ENCODE measurements at places on chromosomes 13 and 19.

DNA sequence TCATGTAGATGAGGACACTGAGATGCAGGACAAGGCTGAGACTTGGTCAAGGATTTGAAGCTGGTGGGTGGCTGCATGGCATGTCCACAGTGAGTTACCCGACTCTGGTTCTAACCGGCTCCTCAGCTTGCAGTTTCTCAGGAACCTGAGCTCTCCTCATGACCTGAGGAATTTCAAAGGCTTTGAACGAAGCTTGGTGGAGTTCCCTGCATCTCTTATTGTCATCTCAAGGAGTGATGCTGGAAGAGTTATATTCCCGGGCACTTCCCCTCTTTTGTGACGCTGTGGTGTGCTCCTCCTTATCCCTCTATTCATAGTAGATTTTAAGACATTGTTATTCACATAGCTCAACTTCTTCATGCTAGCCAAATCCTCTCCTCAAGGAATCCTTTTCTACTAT is 500.1 kb upstream of the HTR2A start:
- DNase-seq: no peak

DNA sequence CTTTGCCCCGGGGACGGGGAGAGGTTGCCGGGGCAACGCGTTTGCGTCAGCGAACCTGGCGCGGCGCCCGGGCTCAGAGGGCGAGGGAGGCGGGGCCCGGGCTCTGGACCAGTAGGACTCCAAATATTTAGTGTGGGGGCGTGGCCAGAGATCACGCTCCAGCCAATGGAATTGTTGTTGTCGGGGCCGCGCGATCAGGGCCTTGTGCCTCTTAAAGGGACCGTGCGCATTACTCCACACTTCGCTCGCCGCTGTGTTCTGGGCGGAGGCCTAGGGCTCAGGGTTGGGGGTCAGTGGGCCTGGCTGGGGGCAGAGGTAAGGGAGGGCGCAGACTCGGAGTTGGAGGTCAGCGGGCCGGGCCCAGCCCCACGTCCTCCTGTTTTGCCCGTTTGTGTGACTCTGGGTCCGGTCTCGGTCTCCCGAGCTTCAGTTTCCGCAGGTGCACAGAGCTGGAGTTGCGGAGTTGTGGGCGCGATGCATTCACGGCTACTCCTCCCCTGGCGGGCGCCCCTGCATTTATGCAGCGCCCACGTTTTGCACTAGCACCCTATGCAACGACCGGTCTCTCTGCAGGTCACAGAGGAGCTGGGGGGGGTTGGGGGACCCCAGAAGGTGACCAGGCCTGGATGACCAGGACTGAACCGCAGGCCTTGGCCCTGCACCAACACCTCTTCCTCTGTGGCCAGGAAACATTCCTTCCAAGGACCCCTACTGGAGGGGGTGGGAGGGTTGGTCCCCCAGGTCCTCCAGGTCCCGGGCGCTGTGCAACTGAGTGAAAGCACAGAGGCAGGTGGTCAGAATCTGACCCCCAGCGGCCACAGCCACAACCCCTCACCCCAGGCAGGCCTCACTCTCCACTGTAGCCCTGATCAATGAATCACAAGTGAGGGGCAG is 10.7 kb upstream of the MKNK2 start:
- DNase-seq: peak; percentile 99

- DNase-seq: no peak
These were observed 9.5 kb downstream of the SNRNP70 start for GRCh38 chr19:49094505-49095482.

DNA sequence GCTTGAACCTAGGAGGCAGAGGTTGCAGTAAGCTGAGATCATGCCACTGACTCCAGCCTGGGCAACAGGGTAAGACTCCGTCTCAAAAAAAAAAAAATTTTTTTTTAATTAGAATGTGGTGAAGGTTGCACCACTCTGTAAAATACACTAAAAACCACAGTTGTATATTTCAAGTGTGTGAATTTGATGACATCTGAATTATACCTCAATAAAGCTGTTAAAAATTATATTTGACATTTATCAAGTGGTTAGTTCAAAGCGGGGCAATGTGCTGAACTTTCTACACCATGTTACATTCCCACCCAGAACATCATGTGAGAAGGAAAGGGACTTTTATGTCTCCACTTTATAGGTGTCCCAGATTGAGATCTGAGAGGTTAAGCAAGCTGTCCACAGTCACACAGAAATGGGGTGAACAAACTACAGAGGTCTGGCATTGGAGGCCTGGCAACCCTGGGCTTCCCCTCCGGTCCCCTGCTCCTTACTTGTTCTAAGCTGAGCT is 5.9 kb upstream of the S1PR5 start:
- DNase-seq: peak; percentile 58

DNA sequence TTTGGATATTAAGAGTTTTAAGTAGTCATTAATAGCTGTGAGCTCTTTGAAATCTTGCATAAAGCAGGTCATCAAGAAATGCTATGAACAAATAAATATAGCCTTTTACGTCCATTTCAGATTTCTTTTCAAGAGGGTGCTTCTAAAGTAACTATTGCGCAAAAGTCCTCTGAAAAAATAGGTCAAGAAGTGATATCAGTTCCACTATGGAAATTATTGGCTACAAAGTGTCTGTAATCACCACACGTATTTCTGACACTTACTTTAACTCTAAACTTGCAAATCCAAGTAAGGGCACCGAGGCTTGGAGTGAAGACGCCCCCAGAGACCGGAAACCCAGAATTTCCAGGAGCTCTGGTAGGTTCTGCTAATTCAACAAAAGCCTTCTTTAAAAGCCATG is 44.9 kb upstream of the STARD13 start:
- no peak for DNase-seq

GRCh38 chr19:56769650-56770049 is 70.9 kb downstream of the PEG3 start:
- no peak for DNase-seq

GRCh38 chr13:83440465-83440864 is 441.8 kb downstream of the SLITRK1 start:
- DNase-seq: no peak

GRCh38 chr19:7376151-7376852 is 27.6 kb downstream of the ARHGEF18 start:
- no peak for DNase-seq

- peak; percentile 31 for DNase-seq
These were observed 3.0 kb downstream of the ENOX1 start for GRCh38 chr13:43783820-43784219.

- no peak for DNase-seq
These were observed 222.2 kb downstream of the MYO16 start for GRCh38 chr13:108851660-108852059.

GRCh38 chr13:33127009-33127551 is 110.9 kb downstream of the KL start:
- DNase-seq: no peak

- peak; percentile 23 for DNase-seq
These were observed 33.5 kb downstream of the ELL start for GRCh38 chr19:18488403-18488723.

- DNase-seq: no peak
These were observed 101.0 kb downstream of the PAN3 start for GRCh38 chr13:28239374-28239773.

DNA sequence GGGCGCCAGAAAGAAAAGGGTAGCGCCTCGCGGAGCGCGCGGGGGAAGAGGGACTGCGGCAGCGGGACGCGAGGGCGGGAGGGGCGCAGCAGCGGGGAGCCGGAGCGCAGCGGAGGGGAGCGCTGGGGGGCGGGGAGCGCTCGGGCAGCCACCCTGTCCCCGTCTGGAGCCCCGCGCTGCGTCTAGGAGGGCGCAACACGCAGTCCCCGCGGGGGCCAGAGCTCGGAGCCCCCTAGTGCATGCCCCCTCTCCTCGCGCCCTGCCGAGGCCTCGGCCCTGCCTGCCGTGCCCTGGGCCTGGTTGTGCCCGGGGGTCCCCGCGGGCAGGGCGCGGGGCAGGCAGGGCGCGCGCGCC is 37.9 kb downstream of the SOX1 start:
- no peak for DNase-seq

GRCh38 chr19:5664515-5664914 is 15.8 kb downstream of the MICOS13 start:
- no peak for DNase-seq

DNA sequence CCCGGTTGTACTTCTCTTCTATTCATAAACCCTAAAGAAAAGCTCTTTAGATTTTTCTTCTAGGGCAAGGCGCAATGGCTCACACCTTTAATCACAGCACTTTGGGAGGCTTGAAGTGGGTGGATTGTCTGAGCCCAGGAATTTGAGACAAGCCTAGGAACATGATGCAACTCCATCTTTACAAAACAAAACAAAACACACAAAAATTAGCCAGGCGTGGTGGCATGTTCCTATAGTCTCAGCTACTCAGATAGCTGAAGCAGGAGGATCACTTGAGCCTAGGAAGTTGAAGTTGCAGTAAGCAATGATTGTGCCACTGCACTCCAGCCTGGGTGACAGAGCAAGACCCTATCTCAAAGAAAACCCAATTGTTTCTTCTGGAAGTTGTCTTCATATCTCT is 240.3 kb downstream of the SHISA2 start:
- no peak for DNase-seq

DNA sequence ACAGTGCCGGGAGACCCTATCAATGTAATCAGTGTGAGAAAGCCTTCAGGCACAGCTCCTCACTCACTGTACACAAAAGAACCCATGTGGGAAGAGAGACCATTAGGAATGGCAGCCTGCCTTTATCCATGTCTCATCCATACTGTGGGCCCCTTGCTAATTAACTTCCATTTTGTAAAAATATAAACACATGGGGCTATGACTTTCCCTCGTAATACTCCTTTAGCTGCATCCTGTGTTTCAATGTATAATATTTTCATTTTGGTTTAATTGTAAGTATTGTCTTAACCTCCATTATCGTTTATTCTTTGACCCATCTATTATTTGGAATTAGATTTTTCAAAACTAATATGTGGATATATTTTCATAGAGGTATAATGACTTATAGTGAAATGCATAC is 29.3 kb downstream of the ZNF333 start:
- DNase-seq: no peak

- DNase-seq: no peak
These were observed 34.8 kb downstream of the IL12RB1 start for GRCh38 chr19:18051887-18052286.
